ENCODE measurements at places on chromosomes 1 and 21.

- DNase-seq = no peak
Observed at GRCh38 chr1:229590119-229590518, 31.6 kb upstream of the ABCB10 start.

DNA sequence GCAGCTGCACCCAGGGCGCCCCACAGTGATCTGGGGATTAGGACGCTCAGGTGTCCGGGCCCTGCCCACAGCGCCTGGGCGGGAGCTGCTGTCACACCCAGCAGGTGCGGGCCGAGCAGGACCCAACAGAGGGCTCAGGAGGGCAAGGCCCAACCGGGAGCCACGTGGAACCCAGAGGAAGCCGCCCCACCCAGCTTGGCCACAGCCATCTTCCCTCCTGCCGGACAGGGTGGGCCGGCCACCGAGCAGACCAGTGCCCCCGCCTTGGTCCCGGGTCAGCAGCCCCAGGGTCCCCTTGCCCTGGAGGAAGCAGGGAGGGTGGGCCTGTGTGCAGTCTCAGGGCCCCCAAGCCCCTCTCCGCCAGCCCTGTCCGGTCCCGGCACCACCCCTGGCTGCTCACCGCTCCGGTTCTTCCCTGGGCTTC is 6.3 kb upstream of the TTLL10 start:
- DNase-seq = no peak

DNA sequence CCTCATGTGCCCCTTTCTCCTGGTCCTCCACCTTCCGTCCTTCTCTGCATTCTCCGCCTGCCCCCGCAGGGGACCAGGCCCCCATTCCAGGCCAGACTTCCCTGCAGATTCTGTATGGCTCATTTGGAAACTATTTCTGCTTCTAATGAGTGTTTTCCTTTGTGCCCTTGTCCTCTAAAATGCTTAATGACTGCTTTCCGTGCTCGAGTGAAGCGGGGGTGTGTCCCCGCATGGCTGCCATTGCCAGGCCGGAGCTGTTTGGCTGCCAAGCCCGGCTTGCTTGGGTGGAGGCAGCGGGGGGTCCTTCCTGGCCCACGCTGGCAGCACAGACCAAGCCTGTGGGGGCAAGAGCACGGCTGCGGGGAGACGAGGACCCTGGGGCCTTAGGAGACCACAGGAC is 299.3 kb upstream of the VAMP3 start:
- DNase-seq = no peak

GRCh38 chr1:203488539-203488938 is 5.4 kb upstream of the OPTC start:
- DNase-seq = no peak

GRCh38 chr1:199784138-199784895 is 243.2 kb upstream of the NR5A2 start:
- no peak for DNase-seq

- no peak for DNase-seq
Observed at GRCh38 chr1:240090957-240091600, 604 bp upstream of the FMN2 start.

DNA sequence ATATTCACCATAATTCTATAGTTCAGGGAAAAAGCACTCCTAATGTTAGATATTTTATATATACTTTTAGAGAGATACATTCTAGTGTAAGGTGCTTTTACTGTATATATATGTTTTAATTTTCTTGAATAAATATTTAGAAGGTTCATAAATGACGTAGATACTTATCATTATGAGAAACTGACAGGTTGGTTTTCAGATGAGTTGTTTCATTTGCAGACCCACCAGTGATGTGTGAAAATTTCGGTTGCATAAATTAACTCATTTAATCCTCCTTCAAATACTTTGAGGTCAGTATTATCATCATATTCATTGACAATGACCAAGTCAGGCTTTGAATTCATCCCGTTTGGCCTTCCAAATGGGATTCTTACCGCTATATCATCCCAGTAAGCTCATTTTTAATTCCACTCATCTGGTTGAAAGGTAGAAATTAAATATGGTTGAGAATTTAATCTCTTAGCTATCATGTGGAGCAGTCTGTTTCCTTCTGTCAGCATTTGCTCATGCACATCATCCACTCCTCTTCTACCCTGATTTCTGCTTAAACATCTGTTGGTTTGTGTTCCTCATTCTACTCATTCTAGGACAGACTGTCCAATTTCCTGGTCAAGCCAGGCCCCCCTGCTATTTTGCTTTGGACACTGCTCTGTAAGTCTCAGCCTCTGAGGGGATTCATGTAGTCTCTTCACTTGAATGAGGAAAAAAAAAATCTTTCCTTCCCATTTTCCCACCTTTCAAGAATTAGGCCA is 1156.6 kb downstream of the PLA2G4A start:
- DNase-seq = no peak

Measured in stimulated activated CD8-positive, alpha-beta memory T cell treated with anti-CD3 and anti-CD28 coated beads, Interleukin-7, amount 100 ng/mL, for 24 hours (primary cell).